ENCODE measurements at places on chromosomes 1 and 21. TPM values are rescaled to one million over a fixed set of nuclear protein-coding genes. Genes with fewer than 3 reads are reported as not detected.
A peak's percentile ranks its signal among the peaks of the same experiment; 100 is the strongest.

OR14A16 gene
- polyA plus RNA-seq: not detected

RNU1-1 gene
- not detected for polyA plus RNA-seq

KCNQ4 gene
- polyA plus RNA-seq: 0.45 TPM

FLG gene
- not detected for polyA plus RNA-seq

SLC45A1 gene
- polyA plus RNA-seq: not detected

TNFSF4 gene
- polyA plus RNA-seq: not detected

SPATA17 gene
- polyA plus RNA-seq: 0.10 TPM

STIL gene
- polyA plus RNA-seq: 1.3 TPM

DNA sequence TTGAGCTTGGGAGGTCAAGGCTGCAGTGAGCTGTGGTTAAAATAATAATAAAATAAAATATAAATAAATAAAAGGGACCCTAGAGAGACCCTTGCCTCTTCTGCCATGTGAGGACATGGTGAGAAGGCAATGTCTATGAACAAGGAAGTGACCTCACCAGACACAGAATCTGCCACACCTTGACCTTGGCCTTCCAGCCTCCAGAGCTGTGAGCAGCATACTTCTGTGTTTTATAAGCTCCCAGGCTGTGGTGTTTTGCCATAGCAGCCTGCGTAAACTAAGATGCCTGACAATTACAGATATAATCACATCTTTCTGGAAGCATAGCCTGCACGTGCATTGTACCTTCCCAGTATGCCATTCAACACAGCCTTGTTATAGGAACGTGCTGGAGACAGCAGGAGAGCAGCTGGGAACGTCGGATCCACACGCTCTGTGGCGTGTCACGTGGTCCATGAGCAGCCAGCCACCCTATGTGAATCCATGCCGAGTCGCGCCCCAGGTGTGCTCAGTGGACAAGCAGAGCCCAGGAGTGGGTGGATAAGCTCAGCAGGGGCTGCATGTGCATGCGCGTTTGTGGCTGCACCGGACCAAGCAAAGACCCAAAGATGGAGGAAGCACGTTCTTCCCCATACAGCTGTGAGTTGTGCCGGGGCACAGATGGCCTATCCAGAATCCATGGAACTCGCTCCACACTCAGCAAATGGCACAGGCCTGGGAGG lies 17.8 kb downstream of the WNT9A start:
- no peaks in the 10 kb centered on the region for H3K27me3 ChIP-seq
- no peaks in the 10 kb centered on the region for H3K4me1 ChIP-seq
- H3K27ac ChIP-seq: no peak overlapping the region

DNA sequence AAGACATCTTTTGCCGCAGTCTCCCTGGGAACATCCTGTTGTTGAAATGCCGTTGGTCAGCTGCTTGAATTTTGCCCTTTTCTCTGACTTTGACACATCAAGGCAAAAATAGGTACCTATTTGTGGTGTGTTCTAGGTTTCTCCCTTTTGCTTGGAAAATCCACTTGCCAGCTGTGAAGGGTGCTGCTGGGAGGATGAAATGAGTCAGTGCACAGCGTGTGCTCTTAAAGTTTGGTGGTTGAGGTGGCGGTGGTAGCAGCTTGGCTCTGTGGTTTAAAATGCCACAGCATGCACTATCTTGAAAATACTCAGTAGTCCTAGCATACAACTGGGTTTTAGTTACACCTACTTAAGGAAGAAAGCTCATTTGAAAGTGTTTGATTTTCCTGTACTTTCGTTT lies 183.8 kb downstream of the DHRS3 start:
- no peak overlapping the region for H3K4me3 ChIP-seq
- DNase-seq: peak; percentile 59
- H3K27ac ChIP-seq: peak overlapping the region; percentile 67

GRCh38 chr1:54239035-54239383 lies 39.0 kb downstream of the MRPL37 start:
- no peaks in the 10 kb centered on the region for H3K27me3 ChIP-seq
- H3K4me1 ChIP-seq: no peaks in the 10 kb centered on the region
- no peak overlapping the region for H3K4me3 ChIP-seq
- no peak for DNase-seq
- peaks cover 73% of the 10 kb centered on the region for H3K36me3 ChIP-seq

- no peak for DNase-seq
- H3K36me3 ChIP-seq: no peaks in the 10 kb centered on the region
- H3K4me3 ChIP-seq: no peak overlapping the region
- H3K27me3 ChIP-seq: no peaks in the 10 kb centered on the region
- no peak overlapping the region for H3K27ac ChIP-seq
- H3K4me1 ChIP-seq: no peaks in the 10 kb centered on the region
Measured at GRCh38 chr1:245788269-245788668, 633.5 kb downstream of the KIF26B start.

- no peak overlapping the region for H3K27ac ChIP-seq
- H3K36me3 ChIP-seq: no peaks in the 10 kb centered on the region
- H3K27me3 ChIP-seq: no peaks in the 10 kb centered on the region
- no peak overlapping the region for H3K4me3 ChIP-seq
- H3K4me1 ChIP-seq: peaks cover 62% of the 10 kb centered on the region
Measured at GRCh38 chr1:169148472-169149252, 42.2 kb downstream of the ATP1B1 start.

DNA sequence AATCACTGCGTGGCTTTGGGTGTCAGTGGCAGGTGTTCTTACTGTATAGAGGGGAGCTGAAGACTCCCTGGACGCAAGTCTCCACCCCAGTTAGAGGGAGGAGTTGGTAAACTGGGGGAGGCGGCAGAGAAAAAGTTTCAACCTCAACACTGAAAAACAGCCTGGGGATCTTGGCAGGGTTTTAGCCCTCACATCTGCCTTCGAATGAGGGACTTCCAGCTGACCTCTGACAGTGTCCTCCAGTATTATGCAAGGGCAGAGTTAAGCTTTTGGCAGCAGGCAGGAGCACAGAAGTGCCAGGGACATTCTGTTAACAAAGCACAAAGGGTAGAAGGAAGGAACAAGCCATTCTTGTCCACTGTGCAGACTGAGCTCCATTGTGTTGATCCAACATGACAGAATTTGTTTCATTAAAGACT lies 41.2 kb upstream of the RAB4A start:
- H3K4me3 ChIP-seq: no peak overlapping the region
- no peaks in the 10 kb centered on the region for H3K36me3 ChIP-seq
- peaks cover 37% of the 10 kb centered on the region for H3K4me1 ChIP-seq
- H3K27me3 ChIP-seq: peaks cover 2% of the 10 kb centered on the region
- no peak overlapping the region for H3K27ac ChIP-seq

DNA sequence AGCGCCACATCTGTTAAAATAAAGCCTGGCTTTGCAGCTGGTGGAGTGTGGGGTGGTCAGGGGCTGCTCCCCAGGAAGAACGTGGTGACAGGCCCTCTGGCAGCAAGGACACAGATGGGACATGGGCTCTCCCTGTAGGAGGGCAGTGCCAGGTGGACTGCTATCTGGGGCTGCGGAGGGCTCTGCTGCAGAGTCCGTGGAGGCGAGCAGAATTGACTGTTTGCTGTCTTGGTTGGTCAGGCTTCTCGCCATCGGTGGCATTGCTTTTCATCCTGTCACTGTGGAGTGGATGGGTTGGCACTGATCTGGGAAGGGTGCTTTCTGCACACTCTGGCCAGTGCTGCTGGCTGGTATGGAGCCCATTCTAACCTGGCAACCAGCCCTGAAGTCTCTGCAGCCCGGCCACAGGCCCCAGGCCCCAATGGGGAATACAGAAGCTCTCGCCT lies 103.0 kb downstream of the LAMC2 start:
- no peak overlapping the region for H3K27ac ChIP-seq
- no peaks in the 10 kb centered on the region for H3K4me1 ChIP-seq

DNA sequence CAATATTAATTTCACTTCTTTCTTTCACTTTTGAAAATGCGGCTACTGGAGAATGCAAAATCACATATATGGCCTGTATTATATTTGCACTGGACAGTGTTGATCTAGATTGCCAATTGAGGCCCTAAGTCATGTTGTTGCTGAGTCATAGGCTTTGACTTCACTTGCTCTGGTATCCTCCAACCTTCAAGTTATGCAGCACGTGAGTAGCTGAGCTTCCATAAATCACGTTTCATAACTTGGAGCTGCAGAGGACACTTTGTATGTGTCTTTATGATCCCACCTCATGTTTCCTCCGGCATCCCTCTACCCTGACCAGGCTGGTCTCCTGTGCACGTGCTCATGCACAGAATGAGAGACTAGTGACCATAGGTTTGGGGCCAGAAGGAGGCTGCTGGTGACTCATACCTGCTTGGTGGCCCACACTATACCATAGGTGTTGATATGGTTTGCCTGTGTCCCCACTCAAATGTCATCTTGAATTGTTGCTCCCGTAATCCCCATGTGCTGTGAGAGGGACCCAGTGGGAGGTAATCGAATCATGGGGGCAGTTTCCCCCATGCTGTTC lies 103.0 kb upstream of the TSPAN2 start:
- H3K36me3 ChIP-seq: no peaks in the 10 kb centered on the region
- no peaks in the 10 kb centered on the region for H3K27me3 ChIP-seq
- DNase-seq: no peak
- H3K4me1 ChIP-seq: no peaks in the 10 kb centered on the region
- H3K4me3 ChIP-seq: no peak overlapping the region

DNA sequence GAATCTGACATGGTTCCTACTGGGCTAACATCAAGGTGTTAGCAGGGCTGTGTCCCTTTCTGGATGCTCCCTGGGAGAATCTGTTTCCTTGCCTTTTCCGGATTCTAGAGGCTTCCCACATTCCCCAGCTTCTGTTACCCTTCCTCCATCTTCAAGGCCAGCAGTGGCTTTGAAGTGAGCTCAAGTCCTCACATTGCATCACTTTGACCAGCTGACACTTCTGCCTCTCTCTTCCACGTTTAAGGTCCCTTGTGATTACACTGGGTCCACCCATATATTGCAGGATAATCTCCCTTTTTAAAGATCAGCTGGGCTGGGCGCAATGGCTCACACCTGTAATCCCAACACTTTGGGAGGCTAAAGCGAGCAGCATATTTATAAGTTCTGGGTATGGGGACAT lies 33.1 kb downstream of the CNST start:
- H3K36me3 ChIP-seq: peaks cover 3% of the 10 kb centered on the region
- no peaks in the 10 kb centered on the region for H3K27me3 ChIP-seq
- H3K27ac ChIP-seq: no peak overlapping the region
- H3K4me3 ChIP-seq: no peak overlapping the region

DNA sequence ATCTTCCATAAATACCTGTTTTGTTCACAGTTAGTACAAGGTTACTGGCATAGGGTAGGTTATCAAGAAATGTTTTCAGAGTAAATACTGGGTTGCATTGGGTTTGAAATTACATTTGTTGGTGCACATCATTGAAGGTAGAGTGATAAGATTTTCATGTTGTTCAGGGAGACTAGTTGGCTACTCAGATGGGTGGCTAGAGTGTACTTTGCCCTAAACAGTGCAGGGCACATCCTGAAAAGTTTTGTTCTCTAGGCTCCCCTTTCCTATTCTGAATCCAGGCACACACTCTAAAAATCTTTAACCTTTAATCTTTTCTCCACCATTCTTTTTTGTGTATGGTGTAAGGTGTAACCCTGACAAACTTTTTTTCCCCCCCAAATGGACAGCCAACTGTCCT lies 18.0 kb downstream of the POU2F1 start:
- H3K4me1 ChIP-seq: no peaks in the 10 kb centered on the region
- no peaks in the 10 kb centered on the region for H3K27me3 ChIP-seq
- no peaks in the 10 kb centered on the region for H3K36me3 ChIP-seq
- no peak for DNase-seq
- H3K4me3 ChIP-seq: no peak overlapping the region

DNA sequence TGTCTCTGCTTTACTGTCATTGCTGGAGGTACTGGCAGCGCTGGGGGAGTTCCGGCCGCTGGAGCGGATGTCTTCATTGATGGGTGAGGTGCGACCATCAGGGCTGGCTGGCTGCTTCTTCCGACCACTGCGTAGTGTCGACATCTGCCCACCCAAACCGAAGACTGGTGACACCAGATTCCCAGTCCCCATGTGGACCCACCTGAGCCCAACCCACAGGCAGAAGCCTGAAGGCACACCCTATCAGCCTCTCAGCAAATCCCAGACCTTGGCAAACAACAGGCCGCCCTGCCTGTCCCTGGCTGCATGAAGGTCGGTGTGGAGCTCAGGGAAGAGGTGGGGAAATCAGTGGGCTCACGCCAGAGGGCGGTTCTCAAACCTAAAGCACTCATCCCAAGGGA lies 44.8 kb downstream of the SLC45A1 start:
- H3K4me1 ChIP-seq: peaks cover 16% of the 10 kb centered on the region
- no peak for DNase-seq
- no peak overlapping the region for H3K4me3 ChIP-seq
- H3K36me3 ChIP-seq: peaks cover 42% of the 10 kb centered on the region
- H3K27me3 ChIP-seq: no peaks in the 10 kb centered on the region

- DNase-seq: no peak
- H3K4me1 ChIP-seq: peaks cover 48% of the 10 kb centered on the region
- no peaks in the 10 kb centered on the region for H3K36me3 ChIP-seq
- H3K27ac ChIP-seq: no peak overlapping the region
- no peaks in the 10 kb centered on the region for H3K27me3 ChIP-seq
Measured at GRCh38 chr1:8666389-8667167, 150.9 kb downstream of the RERE start.

GRCh38 chr1:150575072-150575489 lies 4.3 kb downstream of the MCL1 start:
- DNase-seq: peak; percentile 77
- H3K36me3 ChIP-seq: peaks cover 13% of the 10 kb centered on the region
- peaks cover 9% of the 10 kb centered on the region for H3K4me1 ChIP-seq
- peak overlapping the region; percentile 98 for H3K27ac ChIP-seq
- peak overlapping the region; percentile 84 for H3K4me3 ChIP-seq
- no peaks in the 10 kb centered on the region for H3K27me3 ChIP-seq

GRCh38 chr1:92094090-92094489 lies 13.9 kb downstream of the BTBD8 start:
- no peaks in the 10 kb centered on the region for H3K27me3 ChIP-seq
- H3K27ac ChIP-seq: no peak overlapping the region
- H3K36me3 ChIP-seq: no peaks in the 10 kb centered on the region
- H3K4me3 ChIP-seq: no peak overlapping the region

DNA sequence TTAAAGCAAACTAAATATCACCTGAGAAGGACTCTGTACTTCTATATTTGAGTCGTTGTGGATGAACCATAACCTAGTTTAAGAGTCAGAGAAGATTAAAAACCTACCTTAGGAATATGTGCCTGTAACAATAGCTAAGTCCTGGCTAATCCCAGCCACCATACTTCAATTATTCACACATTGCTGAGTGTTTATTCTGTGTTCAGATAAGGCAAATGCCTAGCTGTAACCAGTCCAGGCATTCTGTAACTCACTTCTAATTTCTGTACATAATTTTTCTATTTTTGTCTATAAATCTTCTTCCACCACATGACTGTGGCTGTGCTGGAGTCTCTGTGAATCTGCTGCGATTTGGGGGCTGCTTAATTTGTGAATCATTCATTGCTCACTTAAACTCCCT lies 441.9 kb upstream of the ADAMTS5 start:
- H3K36me3 ChIP-seq: no peaks in the 10 kb centered on the region
- H3K4me1 ChIP-seq: peaks cover 4% of the 10 kb centered on the region
- no peak for DNase-seq
- no peak overlapping the region for H3K4me3 ChIP-seq
- no peak overlapping the region for H3K27ac ChIP-seq
- no peaks in the 10 kb centered on the region for H3K27me3 ChIP-seq

DNA sequence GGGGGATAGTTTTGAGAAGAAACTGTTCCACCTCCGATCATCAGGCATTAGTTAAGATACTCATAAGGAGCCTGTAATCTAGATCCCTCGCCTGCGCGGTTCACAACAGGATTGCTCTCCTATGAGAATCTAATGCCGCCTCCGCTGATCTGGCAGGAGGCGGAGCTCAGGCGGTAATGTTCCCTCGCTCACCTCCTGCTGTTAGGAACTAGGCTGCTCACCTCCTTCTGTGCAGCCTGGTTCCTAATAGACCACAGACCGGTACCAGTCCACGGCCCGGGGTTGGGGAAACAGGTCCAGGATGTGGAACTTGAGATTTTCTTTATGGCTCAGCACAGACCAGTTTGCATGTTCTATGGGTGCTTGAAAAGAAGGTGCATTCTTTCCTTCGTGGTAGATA lies 27.2 kb upstream of the FAM3B start:
- H3K27me3 ChIP-seq: peaks cover 11% of the 10 kb centered on the region
- H3K4me1 ChIP-seq: no peaks in the 10 kb centered on the region
- no peak overlapping the region for H3K27ac ChIP-seq
- no peak overlapping the region for H3K4me3 ChIP-seq
- peak; percentile 51 for DNase-seq
- no peaks in the 10 kb centered on the region for H3K36me3 ChIP-seq

Data from small intestine (tissue), 16 donors.